ENCODE measurements at places on chromosomes 7 and 10. TPM values are rescaled to one million over a fixed set of nuclear protein-coding genes. Genes with fewer than 3 reads are reported as not detected.
A peak's percentile ranks its signal among the peaks of the same experiment; 100 is the strongest.

GRCh38 chr10:69906425-69906824 is 104.7 kb downstream of the COL13A1 start:
- H3K27me3 ChIP-seq, result no peaks in the 10 kb centered on the region
- no peak overlapping the region for H3K4me3 ChIP-seq
- no peak for DNase-seq
- no peaks in the 10 kb centered on the region for H3K36me3 ChIP-seq
- peaks cover 10% of the 10 kb centered on the region for H3K4me1 ChIP-seq
- H3K27ac ChIP-seq, result no peak overlapping the region

DNA sequence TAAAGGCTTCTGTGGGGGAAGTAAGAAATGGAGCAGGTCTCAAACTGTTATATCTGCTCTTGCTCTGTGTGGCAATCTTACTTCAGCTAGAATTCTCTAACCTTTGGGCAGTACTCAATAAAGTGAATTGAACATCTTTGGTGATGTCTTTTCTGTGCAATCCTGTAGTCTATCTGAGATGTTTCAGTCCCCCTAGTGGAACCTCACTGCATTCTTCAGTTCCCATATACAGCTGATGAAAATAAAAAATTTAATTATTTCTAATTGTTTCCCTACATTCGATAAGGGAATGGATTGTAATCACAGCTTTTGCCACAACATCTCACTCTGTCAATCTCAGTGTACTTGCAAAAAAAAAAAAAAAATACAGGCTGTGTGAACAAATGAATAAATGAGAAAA is 522.6 kb downstream of the DNAJB9 start:
- H3K27me3 ChIP-seq, result no peaks in the 10 kb centered on the region
- no peak overlapping the region for H3K27ac ChIP-seq
- DNase-seq, result no peak
- no peak overlapping the region for H3K4me3 ChIP-seq
- no peaks in the 10 kb centered on the region for H3K36me3 ChIP-seq

DNA sequence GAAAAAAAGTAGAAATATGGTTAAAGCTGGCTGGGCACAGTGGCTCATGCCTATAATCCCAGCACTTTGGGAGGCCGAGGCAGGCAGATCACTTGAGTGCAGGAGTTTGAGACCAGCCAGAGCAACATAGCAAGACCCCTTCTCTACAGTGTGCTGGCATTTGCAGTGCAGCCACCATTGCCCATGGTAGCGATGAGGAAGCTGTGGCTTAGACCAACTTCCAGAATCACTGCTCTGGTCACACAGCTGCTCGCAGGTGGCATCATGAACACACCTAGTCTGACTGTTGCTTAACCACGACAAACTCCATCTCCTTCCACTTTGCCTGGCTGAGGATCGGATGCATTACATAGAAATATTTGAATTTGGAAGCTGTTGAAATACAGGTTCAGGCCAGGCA is 137.1 kb downstream of the CUX1 start:
- no peaks in the 10 kb centered on the region for H3K36me3 ChIP-seq
- H3K4me1 ChIP-seq, result peaks cover 17% of the 10 kb centered on the region
- no peak for DNase-seq

DNA sequence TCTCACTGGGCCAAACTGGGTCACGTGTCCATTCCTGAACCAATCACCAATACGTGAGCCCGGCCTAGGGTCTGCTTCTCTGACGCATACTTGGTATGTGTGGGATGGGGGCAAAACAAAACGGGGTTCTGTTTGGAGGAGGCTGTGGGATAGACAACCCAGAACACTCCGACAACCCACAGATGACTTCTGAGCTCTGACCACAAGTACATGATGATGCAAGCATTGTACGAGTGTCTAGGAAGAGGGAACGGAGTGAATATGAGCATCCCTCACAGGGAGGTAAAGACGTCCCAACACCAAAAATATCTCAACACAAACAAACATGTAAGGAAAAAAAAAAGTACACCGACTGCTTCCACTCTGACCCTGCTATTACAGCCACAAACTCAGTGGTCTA is 5.6 kb downstream of the DAGLB start:
- no peak for DNase-seq
- H3K36me3 ChIP-seq, result no peaks in the 10 kb centered on the region
- H3K27ac ChIP-seq, result no peak overlapping the region

DNA sequence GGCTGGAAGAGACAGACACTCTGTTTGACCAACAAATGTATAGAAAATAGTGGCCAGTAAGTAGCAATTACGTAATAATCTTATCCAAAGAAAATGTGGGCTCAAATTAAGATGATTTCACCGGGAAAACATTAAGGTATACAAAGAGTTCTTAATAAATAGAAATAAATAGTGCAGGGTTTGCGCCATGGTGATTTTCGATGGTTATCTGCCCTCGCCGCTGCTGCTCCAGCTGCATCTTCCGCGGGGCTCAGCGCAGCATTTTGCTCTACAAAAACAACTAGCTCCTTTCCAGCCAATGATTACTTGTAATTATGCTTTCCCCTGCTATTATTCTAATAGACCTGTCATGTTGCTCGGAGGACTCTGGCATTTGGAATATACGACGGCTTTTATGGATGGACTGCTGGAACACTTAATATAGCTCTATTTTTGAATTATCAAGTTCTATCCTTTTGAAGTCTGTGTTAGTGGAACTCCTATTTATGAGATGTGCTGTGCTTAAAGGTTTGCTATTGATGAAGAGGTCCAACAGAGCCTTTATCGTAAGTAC is 103.8 kb downstream of the BUB3 start:
- H3K36me3 ChIP-seq, result no peaks in the 10 kb centered on the region
- no peaks in the 10 kb centered on the region for H3K27me3 ChIP-seq
- no peak overlapping the region for H3K27ac ChIP-seq

TECPR1 gene
- 10.7 TPM for total RNA-seq

DNA sequence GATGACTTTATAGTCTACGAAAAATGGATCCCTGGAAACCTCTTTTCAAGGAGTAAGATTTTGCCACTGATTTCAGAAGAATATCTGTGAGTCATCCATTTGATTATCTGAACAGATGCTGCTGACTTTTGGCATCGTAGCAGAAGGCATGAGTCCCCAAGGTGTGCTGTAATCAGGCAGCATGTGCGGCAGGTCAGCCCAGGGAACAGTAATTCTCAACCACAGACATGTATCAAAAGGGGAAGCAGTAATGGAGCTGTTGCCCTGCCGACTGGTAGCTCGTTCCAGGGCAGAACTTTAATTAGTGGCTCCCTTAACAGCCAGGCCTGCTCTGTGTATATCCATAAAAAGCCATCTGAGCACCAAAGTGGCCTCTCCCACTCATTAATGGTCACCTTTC is 5.7 kb upstream of the VWC2 start:
- peaks cover 50% of the 10 kb centered on the region for H3K27me3 ChIP-seq
- H3K4me3 ChIP-seq, result no peak overlapping the region
- H3K27ac ChIP-seq, result no peak overlapping the region
- H3K36me3 ChIP-seq, result no peaks in the 10 kb centered on the region

DNA sequence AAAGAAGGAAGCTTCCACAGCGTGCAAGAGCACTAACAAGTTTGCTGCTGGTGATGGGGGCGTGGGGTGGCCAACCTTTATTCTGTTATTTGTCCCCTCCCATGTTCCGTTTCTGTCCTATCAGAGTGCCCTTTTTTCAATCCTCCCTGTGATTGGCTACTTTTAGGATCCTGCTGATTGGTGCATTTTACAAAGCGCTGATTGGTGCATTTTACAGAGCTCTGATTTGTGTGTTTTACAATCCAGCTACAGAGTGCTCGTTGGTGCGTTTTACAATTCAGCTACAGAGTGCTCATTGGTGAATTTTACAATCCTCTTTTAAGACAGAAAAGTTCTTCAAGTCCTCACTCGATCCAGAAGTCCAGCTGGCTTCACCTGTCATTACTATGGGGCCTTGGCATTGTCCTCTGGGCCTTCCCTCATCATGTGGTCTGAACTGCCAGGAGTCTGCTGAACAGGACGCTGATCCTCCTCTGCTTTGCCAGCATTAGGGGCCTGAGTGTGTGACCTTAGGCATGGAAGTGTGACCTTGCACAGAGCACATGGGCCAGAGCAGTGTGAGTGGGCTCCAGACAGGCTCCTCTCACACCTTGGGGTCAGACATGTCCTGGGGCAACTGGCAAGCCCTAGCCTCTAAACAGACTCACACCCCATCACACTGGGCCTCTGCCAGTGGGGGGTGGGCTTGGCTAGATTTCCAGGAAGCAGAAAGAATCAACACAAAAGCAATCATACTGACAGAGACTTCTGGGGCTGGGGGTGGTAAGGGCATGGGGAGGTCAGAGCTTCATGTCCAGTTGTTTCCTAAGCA is 167.4 kb downstream of the PTPN20 start:
- no peaks in the 10 kb centered on the region for H3K27me3 ChIP-seq
- H3K36me3 ChIP-seq, result no peaks in the 10 kb centered on the region
- H3K4me1 ChIP-seq, result peaks cover 3% of the 10 kb centered on the region
- no peak for DNase-seq
- H3K4me3 ChIP-seq, result no peak overlapping the region

CFAP70 gene
- total RNA-seq, result 1.8 TPM

PTPRN2 gene
- total RNA-seq, result 1.8 TPM

GRCh38 chr7:111660478-111660877 is 98.2 kb upstream of the IMMP2L start:
- H3K4me3 ChIP-seq, result no peak overlapping the region
- DNase-seq, result no peak
- H3K27ac ChIP-seq, result no peak overlapping the region
- H3K27me3 ChIP-seq, result no peaks in the 10 kb centered on the region

GRCh38 chr7:125061776-125062397 is 132.3 kb upstream of the POT1 start:
- peaks cover 20% of the 10 kb centered on the region for H3K4me1 ChIP-seq
- H3K27ac ChIP-seq, result peak overlapping the region; percentile 67
- DNase-seq, result peak; percentile 14
- H3K27me3 ChIP-seq, result no peaks in the 10 kb centered on the region
- no peaks in the 10 kb centered on the region for H3K36me3 ChIP-seq

DNA sequence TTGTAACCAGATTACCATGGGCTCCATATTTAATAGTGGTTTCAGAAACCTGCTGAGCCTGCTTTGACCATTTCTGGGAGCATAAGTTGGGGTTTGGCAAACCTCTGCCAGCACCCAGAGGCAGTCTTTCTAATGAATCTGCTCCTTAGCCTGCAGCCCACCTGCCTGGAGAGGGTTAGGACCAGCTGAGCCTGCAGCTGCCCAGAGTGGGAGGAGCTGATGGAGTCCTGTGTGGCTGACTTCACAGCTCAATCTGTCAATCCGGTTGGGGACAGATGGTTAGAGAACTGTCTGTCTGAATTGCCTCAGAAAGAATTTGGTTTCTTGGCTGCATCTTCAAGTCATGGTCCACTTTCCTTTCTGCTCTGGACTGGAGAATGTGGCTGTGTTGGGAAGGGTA is 444.6 kb downstream of the NRG3 start:
- no peaks in the 10 kb centered on the region for H3K36me3 ChIP-seq
- no peak overlapping the region for H3K27ac ChIP-seq
- H3K4me3 ChIP-seq, result no peak overlapping the region
- no peaks in the 10 kb centered on the region for H3K4me1 ChIP-seq
- no peak for DNase-seq

DNA sequence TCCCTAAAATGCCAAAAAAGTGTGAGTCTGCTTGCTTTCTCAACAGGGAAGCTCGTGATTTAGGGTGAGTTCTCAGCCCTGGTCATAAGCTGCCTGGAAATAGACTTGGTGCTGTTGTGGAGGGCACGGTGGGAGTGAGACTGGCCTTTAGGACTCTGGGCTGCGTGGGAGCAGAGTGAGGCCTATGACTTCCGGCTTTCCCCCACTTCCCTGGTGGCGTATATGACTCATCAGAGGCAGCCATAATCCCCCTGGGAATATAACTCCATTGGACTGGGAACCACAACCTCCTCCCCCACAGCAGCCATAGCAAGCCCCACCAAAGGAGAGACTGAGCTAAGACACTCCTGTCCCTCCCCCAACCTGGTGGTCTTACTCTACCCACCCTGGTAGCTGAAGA is 95.0 kb downstream of the PON1 start:
- no peaks in the 10 kb centered on the region for H3K4me1 ChIP-seq
- DNase-seq, result no peak
- no peak overlapping the region for H3K27ac ChIP-seq
- no peak overlapping the region for H3K4me3 ChIP-seq

LARP4B gene
- total RNA-seq, result 38.5 TPM

GRCh38 chr7:111388912-111389311 is 173.4 kb downstream of the IMMP2L start:
- H3K27me3 ChIP-seq, result no peaks in the 10 kb centered on the region
- DNase-seq, result no peak
- H3K4me3 ChIP-seq, result no peak overlapping the region
- H3K36me3 ChIP-seq, result no peaks in the 10 kb centered on the region
- no peak overlapping the region for H3K27ac ChIP-seq

GRCh38 chr10:109883859-109884771 is 39.2 kb downstream of the XPNPEP1 start:
- H3K4me1 ChIP-seq, result peaks cover 5% of the 10 kb centered on the region
- peak; percentile 92 for DNase-seq
- H3K27me3 ChIP-seq, result no peaks in the 10 kb centered on the region
- no peak overlapping the region for H3K4me3 ChIP-seq

DNA sequence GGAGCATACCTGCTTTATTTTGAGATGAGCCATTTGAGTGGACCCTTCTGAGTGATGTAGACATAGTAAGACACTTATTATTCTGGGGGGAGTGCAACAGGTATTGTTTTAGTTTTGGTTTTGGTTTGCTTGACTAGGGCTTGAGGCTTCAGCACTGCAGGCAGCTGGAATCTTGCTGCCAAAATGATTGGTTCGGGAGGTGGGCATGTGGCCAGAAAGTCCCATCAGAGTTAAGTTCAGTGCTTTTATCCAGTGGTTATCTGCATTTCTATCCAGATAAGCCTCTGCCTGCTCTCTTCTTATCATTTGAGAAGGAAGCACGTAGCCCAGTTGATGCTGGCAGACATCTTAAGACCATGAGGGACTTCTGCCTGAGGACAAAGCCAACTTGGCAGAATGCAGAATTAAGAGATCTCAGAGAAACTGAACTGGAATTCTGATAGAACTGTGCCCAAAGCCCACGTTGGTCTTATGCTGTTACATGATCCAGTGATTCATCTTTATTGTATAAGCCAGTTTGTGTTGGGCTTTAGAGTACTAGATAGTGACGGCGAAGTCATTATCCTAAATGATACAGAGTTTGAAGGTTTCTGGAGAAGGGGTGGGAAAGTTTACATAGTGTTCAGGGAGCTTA is 9.6 kb upstream of the JAZF1 start:
- H3K4me1 ChIP-seq, result no peaks in the 10 kb centered on the region
- H3K36me3 ChIP-seq, result no peaks in the 10 kb centered on the region
- H3K27ac ChIP-seq, result no peak overlapping the region
- no peaks in the 10 kb centered on the region for H3K27me3 ChIP-seq

DNA sequence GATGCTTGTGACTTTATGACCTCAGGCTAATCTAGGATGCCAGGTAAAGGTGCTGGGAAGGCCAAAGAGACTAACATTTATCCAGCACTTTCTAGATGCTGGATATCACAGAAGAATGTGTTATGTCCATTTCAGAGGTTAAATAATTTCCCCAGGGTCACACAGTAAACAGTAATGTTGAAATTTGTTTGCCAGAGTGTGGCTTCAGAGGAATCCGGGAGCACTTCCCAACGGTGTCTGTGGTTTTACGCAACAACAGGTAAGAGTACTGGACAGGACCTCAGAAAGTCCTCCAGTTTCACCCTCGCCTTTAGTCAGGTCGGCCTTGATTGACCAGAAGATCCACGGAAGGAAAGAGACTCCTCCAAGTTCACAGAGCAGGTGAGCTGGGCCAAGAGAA is 1.7 kb downstream of the SHTN1 start:
- no peak for DNase-seq
- H3K27ac ChIP-seq, result no peak overlapping the region
- no peaks in the 10 kb centered on the region for H3K4me1 ChIP-seq
- H3K36me3 ChIP-seq, result no peaks in the 10 kb centered on the region
- no peak overlapping the region for H3K4me3 ChIP-seq
- no peaks in the 10 kb centered on the region for H3K27me3 ChIP-seq
